CD4-positive, alpha-beta T cell treated with Interleukin-21 for 1 hour (primary cell): ENCODE measurements at places on chromosomes 12 and 14.

- no peak for DNase-seq
Measured at GRCh38 chr14:57746563-57746962, 119.3 kb downstream of the SLC35F4 start.

- no peak for DNase-seq
Measured at GRCh38 chr12:111870706-111871105, 28.7 kb downstream of the MAPKAPK5 start.

GRCh38 chr14:89635615-89636014 is 218.6 kb upstream of the FOXN3 start:
- DNase-seq = no peak

DNA sequence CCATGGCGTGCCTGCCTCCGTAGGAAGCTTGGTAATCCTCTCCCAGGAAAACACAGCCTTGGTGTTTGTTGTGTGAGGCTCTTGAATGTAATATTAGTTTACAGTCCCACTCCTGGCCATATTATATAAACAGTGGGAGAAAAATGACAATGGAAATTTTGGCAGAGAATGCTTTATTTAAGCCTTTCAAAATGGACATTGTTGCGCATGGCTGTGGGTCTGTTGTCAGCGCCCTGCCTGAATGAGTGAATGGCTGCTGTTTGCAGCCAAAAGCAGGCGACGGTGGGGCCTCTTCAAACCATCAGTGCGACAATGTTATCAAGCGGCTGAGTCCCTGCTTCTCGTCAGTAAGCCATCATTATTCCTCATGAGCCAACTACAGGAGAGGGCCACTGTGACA is 201.8 kb upstream of the RMST start:
- no peak for DNase-seq

DNA sequence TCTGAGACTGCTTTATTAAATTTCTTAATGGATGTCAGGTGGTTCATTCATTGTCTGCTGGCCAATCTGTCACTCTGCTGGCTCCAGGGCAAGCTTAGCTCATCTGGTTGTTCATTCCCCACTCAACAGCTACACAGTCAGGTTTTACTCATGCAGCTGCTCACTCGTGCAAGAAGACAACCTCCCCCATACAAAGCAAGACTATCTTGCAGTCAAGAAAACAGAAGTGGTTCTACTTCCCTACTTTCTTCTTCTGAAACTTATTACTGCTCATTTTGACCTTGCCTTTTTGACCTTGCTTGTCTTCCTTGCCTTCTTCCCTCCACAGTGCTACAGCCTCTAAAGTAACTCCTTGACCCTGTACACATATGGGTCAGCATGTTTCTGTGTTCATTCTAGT is 277.9 kb downstream of the SSPN start:
- no peak for DNase-seq

- DNase-seq = no peak
Measured at GRCh38 chr12:48291511-48291910, 59.2 kb downstream of the ZNF641 start.

GRCh38 chr12:5388581-5389535 is 43.0 kb upstream of the NTF3 start:
- no peak for DNase-seq

DNA sequence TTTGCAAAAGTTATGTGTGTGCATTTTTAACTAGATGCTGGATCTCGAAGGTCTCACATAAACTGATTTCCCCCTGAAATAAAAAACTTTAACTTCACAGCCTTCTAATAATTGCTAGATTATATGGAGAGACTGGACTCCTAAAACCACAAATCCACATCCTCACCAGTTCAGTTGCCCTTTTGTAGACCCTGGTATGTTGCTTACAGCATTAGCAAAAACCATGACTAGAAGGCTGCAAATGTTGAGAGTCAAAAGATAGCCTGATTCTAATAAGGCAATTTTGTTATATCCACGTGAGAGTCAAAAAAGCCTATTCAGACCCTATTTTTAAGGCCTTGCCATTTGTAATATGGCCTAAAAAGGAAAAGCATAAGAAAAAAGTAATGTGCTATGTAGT is 37.4 kb downstream of the RASSF8 start:
- no peak for DNase-seq

- no peak for DNase-seq
Measured at GRCh38 chr12:49505672-49506071, 33.2 kb upstream of the KCNH3 start.

- no peak for DNase-seq
Measured at GRCh38 chr14:101593411-101594238, 32.3 kb downstream of the DIO3 start.

DNA sequence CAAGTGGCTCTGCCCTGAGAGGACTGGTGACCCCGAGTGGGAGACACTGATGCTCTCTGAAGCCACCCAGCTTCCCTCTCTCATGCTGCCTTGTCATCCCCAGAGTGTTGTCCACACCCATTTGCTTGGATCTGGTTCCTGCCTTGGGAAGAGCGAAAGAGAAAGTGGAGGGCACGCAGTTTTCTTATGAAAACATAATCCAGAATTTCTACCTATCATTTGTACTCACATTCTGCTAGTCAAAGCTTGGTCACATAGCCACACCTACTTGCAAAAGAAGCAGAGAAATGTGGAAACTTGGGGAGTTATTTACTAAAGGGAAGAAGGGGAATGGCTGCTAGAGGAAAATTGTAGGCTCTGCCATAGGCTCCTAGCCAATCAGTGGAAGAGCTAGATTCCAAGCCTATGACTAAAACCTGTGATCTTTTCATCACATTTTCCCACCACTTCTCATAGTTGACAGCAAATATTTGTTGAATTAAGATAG is 326.3 kb downstream of the ZFP36L1 start:
- no peak for DNase-seq

- no peak for DNase-seq
Measured at GRCh38 chr12:132150780-132151144, 6.5 kb downstream of the NOC4L start.

- peak; percentile 38 for DNase-seq
Measured at GRCh38 chr12:43836475-43836989, 651 bp downstream of the TMEM117 start.

DNA sequence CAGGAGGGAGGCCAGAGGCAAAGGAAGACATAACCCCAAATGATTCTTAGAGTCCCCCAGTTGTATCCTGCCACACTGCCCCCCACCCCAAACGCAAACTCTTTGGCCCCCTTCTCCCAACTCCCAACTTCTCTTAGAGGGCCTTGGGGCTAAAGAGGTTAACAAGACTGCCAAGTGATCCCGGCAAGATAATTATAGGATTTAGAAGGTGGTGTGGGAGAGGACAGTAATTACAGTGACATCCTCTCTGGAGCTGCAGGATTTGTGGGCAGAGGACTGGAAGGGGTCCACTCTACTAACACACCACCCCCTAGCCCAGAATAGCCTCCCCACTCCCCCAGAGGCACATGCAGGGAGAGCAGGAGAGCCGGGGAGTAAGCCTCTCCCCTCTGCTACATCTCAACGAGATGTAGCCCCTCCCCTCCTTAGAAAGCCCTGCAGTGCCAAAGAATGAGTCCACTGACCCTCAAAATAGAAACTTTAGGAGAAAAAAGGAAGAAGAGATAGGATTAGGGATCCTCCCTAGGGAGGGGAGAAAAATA is 5.3 kb upstream of the GDF11 start:
- DNase-seq = no peak

DNA sequence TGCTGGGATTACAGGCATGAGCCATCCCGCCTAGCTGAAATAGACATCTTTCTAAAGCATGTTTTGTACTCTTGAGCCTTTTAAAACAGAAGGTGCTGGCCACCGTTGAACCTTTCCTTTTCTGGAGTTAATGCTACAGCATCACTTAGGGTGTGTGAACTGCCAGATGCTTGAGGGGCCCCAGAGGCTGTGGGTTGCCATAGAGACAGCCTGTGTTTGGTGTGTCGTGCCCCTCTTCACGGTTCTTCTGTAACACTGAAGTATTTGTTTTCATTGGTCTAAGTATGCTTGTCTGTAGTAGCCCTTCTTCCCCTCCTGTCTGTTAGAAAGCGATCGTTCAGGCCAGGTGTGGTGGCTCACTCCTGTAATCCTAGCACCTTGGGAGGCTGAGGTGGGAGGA is 30.8 kb downstream of the PLEKHG3 start:
- DNase-seq = no peak

- no peak for DNase-seq
Measured at GRCh38 chr12:132492522-132492921, 2.6 kb downstream of the FBRSL1 start.
